ENCODE measurements at places on chromosomes 7 and 10. TPM values are rescaled to one million over a fixed set of nuclear protein-coding genes. Genes with fewer than 3 reads are reported as not detected.

DNA sequence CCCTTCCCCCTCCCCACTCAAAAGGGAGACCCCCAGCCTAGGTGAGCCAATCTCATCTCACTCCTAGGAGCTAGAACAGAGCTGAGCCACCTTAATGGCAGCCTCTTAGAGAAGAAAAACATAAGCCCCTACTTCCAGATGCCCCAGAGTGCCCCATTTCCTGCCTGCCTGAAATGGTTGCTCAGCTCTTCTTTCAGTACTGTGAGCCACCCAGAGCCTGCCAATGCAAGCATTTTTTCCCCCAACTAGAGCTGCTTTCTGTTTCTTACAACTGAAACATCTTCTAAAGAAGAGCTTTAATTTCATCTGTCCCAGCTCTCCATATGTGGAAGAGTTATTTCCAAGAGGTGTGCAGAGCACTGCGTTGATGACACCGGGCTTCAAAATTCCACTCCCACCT is 136.7 kb downstream of the PLPP4 start:
- DNase-seq = no peak

DNA sequence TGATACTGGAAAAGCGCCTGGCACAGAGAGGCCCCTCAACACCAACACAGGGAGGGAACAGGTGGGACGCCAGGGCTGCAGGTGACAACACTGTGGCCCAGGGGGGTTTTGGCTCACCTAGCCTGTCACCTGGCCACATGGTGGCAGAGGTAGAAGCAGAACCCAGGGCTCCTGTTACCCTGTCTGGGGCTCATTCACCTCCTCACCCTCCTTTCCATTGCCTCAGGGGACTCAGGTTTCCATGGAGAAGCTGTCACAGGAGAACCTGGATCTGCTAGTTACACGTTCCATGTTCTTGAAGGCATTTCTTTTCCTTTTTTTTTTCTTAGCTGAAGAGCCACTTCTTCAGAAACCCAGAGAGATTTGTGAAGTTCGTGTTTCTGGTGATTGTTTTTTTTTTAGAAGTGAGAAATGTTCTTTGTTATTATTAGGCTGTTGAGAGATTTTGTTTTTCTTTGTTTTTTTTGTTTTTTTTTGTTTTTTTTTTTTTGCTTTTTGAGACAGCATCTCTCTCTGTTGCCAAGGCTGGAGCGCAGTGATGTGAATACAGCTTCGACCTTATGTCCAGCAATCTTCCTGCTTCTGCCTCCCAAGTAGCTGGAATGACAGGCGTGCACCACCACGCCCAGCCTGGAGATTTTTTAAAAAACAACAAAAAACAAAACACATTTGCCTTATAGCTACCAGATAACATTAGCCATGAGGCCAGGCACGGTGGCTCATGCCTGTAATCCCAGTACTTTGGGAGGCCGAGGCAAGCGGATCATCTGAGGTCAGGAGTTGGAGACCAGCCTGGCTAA is 16.0 kb downstream of the DENND2A start:
- no peak for DNase-seq

- DNase-seq = no peak
Measured at GRCh38 chr10:17880601-17881000, 71.1 kb upstream of the SLC39A12 start.

DNA sequence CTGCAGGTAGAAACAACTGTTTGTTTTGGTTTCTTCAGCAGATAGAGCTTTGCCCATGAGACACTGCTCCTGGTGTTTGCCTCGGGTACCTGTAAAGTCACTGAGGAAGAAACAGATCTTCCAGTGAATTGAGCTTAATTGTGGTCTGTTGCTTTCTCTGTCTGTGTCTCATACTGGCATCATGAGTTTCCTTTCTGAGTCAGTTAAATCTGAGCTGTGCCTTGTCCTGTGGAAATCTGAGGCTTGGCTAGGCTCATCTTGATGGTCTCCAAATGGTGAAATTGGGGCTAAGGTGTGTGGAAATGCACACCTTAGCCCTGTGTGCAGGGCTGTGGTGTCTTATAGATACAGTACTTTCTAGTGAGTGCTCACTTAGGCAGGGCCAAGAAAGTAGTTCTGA is 67.4 kb downstream of the GBF1 start:
- no peak for DNase-seq

- no peak for DNase-seq
Measured at GRCh38 chr10:13087986-13088618, 11.9 kb upstream of the OPTN start.

DNA sequence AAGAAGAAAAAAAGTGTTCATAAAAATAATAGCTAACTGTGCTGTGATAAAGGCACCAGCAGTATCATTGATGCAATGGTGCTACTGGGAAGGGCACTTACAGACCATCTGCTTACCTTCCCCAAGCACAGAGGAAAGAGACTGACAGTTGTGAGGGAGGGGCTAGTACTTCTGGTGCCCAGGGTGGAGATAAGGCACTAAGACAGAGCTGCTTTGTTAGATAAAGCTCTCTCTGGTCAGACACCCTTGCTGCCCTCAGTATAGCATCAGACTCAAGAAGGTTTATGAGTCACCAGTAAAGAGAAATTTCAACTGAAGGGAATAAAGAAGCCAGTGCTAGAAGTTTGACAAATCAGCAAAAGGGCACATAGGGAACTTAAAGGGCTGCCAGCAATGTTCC is 325.6 kb downstream of the HPSE2 start:
- DNase-seq = no peak

GRCh38 chr10:102435529-102436233 is 3.3 kb upstream of the CUEDC2 start:
- no peak for DNase-seq

GIMAP7 gene
- 12.9 TPM for total RNA-seq

RNF148 gene
- 5.8 TPM for total RNA-seq

GRCh38 chr10:133306941-133307379 is 1.7 kb downstream of the TUBGCP2 start:
- no peak for DNase-seq

DNA sequence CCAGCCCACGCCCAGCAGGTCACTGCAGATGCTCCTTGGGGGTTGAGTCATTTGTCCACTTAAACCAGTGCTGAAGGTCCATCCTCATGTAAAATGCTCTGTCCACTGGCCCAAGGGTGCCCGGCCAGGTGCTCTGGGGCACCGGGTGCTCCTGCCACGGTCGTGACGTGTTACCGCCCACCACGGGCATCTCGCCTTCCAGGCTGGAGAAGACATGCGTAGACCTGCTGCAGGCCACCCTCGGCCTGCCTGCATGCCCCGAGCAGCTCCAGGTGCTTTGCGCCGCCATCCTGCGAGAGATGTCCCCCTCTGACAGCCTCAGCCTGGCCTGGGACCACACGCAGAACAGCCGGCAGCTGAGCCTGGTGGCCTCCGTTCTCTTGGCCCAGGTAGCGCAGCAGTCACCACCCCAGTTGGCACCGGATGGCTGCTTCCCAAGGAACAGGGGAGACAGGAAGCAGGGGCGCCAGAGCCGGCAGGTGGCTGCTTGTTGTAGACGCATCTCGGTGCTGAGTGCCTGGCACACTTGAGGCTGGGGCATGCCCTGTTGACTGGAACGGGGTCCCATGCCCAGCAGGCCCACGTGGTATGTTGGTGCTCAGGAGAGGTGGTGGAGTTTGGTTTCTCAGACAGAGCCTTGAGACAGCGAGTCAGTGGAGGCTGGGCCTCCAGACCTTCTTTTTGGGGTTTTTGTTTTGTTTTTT is 6.1 kb downstream of the AP5Z1 start:
- no peak for DNase-seq

DNA sequence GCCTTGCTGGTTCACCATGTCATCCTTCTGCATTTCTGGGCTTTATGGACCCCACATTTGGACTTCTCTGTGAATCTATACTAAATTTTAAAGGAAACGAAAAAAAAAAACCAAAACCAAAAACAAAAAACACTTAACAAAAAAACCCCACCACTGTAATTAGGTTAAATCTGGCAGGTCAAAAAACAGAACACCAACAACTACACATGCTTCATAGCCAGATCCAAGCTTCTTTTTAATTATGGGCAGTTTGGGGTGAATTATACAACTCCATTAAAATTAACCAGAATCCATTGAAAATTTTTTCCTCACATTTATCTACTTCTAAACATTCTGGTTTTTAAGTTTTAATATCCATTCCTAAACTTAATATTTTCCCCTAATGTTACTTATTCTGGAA is 58.4 kb downstream of the CDK6 start:
- no peak for DNase-seq

LAMB1 gene
- 103 TPM for total RNA-seq

- no peak for DNase-seq
Measured at GRCh38 chr10:35442028-35442427, 105.7 kb downstream of the CCNY start.

DNA sequence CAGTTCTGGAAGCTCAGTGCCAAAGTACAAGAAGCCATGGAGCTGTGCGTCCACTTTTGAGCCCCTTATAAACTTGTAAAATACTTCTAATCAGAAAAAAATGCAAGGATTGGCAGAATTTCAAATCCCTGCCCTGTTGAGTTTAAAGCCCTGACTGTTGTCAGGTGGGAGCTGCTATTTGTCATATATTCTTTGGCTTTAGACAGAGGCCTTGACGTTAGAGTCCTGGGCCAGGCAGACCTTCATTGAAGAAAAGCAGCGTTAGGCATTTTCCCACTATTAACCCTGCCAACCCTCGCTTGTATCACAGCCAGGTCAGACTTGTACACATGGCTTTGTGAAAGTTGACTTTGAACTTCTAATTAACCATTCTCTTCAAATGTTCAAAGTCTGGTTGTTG is 155.4 kb downstream of the TWIST1 start:
- DNase-seq = no peak

PLPP4 gene
- total RNA-seq = not detected

DNA sequence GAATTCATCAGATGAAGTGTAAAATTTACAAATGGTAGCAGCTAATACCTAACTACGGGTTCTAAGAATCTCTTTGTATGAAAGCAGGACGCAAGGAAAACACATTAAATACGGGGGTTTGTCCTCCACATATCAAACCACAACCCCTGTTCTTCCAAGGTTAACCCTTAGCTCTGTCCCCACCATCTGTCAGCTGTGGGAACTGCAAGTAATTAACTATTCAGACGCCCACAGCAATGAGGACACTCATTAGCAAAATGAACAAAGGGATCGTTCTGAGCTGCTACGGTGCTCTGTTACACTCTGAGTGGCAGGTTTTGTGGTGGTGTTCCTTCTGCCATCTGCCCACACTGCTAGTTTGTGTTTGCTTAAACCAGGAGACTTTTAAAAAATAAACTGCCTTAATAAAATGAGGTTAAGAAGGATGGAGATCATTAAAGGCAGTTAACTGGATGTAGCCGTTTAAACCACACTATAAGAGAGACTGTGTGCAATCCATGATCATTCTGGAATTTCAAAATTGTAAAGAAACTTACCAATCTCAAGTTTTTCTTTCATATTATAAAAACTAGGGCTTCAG is 51.4 kb downstream of the C10orf67 start:
- DNase-seq = no peak

GRCh38 chr10:3886641-3887251 is 101.7 kb upstream of the KLF6 start:
- DNase-seq = no peak

GRCh38 chr7:139683137-139683921 is 94.5 kb downstream of the HIPK2 start:
- DNase-seq = no peak

DNA sequence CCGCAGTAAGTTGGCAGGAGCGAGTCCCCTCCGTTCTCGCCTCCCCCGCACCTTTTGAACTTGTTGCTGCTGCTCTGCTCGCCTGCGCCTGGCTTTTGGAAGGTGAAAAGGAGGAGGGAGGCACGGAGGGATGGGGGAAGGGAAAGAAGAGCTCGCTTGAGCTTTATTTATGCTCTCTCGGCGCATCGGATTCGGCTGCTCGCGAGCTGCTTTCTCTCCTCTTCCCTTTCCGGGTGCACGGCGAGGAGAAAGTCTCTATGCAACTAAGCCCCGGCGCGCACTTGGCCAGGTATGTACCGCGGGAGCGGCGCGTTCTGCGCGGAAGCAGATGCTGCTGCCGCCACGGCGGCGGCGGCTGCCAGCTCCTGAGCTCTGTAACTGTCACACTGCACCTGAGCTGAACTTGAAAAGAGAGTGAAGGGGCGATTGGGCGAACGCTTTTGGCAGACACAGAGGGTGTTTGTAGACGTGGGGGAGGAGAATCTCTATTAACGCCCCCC is 551 bp downstream of the KCND2 start:
- DNase-seq = peak; percentile 29

CHST15 gene
- total RNA-seq = 43.2 TPM

DNA sequence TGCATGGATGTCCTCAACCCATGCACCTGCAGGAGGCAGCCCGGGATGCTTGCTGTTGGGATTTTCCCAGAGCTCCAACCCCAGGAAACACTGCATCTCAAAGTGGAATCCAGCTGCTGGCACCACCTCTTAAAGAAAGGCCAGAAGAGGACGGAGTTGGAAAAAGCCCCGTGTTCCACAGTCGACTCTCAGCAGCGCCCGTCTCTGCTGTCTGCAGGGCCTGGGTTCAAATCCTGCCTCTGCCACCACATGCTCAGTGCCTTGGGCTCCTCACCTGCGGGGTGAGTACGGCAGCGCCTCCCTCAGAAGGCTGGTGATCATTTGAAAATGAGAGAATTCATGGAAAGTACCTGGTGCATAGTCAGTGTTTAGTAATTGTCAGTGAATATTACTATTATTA is 65.6 kb upstream of the ZNF716 start:
- no peak for DNase-seq

SPDYE1 gene
- total RNA-seq = not detected

- DNase-seq = no peak
Measured at GRCh38 chr7:64515330-64515729, 47.5 kb downstream of the ZNF680 start.

DNA sequence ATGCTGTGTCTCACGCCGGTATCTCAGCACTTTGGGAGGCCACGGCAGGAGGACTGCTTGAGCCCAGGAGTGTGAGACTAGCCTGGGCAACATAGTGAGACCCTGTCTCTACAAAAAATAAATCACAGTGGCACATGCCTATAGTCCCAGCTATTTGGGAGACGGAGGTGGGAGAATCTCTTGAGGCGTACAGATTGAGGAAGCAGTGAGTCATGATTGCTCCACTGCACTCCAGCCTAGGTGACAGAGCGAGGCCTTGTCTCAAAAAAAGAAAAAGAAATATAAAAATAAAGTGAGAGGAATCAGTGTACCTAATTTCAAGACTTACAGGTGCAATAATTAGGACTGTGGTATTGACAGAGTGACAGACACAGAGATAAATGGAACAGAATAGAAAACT is 23.9 kb downstream of the SLC25A40 start:
- no peak for DNase-seq

TECTB gene
- 0.81 TPM for total RNA-seq

ATG9B gene
- not detected for total RNA-seq

DNA sequence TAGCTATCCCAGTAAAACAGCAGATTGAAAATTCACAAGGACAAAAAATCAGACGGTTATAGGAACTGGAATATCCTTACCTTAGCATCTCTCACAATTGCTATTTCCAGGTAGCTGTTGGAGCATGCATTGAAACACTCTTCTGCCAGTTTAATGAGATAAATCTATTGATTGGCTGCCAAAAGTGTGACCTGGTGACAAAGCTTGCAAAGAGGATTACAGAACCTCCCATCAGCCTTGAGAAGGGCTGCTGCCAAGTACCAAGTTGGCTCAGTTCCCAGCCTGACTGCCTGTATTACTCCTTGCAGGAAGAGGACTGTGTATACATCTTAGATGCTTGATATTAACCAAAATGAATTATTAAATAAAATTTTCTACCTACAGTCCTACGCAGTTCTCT is 5.1 kb downstream of the PRLHR start:
- peak; percentile 79 for DNase-seq

VGF gene
- total RNA-seq = not detected

GRCh38 chr7:138662076-138662990 is 38.8 kb downstream of the SVOPL start:
- DNase-seq = no peak
